ENCODE measurements at places on chromosomes 11 and 22.

DNA sequence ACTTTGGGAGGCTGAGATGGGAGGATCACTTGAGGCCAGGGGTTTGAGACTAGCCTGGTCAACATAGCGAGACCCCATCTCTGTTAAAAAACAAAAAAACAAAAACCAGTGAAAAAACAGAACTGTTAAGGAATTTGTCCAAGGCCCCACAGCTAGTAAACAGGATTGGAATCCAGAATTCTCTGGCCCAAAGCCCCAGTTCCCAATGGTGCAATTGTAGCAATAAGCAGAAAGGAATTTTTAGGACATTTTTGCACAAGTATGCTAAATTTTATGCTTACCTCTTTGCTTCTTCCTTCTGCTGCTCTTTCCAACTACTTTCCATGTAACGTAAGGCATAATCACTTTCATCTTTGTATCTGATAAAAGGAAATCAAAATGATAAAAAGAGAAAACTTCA lies 11.6 kb downstream of the MISFA start:
- DNase-seq: no peak

DNA sequence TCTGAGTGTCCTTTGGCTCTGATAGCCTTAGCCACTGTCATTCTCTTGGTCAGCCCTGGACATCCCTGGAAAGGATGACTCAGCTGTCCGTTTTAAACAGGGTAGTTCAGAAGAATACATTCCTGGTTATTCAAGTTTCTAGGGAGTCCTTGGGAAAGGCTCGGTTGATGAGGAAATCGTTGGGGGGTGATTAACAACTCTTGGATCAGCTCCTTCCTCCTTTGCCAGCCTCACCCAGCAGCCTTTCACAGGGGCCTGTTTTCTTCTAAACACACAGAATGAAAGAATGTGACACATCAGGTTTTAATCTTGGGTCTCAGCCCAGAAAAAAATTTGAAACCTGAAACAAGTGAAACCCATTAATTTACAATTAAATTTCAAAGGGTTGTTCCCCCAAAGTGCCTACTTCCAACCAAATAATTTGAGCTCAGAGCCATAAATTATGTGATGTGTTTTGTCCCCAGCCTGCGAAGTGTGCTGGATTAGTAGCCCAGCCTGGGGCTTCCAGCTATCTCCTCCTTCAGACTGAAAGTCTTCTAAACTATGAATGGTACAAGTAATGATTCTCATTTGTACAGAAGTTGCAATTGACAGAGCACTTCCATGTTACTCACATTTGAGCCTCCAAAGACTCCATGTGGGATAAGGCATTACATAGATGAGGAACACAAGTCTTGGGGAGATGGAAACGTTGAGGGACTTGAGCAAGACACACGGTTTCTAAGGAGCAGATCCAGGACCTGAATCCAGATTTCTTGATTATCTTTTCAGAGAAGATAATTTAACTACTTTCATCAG lies 19.3 kb upstream of the MRGPRX2 start:
- no peak for DNase-seq

DNA sequence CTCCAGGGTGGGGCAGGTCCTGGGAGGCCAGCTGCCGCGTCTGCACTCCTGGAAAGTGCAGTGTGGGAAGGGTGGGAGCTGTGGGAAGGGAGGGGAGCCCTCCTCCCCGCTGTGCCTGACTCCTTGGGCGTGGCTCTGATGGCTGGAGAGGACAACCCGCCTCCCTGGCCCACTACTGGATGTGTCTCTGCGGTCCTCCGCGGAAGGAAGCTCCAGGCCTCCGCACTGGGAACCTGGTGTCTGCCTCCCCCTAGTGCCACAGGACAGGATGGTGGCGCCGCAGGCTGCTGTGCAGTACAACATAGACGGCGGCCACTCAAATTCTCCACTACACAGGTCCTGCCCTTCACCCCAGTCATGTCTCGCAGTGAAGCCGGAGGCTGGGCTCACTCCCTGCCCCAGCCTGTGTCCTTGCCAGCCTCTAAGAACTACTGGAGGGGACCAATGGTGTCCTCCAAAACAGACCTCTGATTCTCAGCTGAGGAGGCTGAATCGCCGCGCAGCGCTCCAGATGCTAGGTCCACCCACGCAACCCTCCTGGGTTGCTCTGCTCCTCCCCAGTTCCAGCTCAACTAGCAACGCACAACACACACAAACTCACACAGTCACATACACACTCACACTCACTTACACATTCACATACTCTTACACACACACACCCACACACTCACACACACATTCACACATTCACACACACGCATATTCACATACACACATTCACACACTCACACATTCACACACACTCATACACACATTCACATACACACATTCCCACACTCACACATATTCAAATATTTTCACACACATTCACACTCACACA lies 12.4 kb upstream of the DSCAML1 start:
- peak; percentile 77 for DNase-seq

DNA sequence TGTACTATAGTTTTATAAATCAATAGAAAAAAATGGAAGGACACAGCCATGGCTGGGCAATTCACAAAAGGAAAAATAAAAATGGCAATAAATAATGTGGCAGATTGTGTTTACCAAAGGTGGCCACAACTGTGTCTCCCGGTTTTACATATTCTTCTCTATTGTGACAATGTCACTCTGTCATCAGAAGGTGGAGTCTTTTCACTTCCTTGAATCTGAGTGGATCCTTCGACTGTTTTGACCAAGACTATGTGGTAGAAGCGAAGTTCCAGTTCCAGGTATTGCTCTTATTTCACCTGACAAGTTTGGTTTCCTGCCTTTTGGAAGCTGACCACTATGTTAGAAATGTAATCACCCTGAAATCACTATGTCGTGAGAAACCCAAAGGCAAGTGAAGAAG lies 31.0 kb upstream of the HSD17B12 start:
- no peak for DNase-seq

DNA sequence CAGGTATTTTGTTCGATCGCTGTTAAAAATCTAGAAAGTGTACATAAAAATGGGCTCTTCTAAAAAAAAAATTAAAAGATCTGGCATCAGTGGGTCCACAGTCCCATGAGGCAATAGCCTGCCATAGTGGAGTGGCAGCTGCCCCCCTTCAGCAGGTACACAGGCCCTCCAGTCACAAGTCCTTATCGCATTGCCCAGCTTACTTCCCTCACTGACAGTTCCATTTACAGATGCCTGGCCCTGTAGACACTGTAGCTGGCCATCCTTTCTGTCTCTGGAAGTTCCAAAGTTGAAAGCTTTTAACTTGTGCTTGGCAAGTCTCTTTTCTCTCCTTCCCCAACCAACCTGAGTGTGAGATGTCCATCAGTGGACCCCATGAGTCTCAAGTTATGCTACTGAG lies 11.4 kb downstream of the ZNRF3 start:
- DNase-seq: no peak

DNA sequence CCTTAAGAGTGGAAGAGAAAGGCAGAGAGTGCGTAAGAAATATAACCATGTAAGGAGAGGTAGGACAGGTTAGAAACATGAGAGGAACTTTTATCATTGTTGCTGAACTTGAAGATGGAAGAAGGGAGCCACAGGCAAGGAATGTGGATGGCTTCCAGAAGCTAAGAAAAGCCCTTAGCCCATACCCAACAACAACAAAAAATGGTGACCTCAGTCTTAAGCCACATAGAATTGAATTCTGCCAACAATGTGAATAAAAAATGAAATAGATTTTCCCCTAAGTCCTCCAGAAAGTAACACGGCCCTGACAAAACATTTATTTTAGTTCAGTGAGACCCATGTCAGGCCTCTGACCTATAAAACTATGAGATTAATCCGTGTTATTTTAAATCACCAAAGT lies 767.3 kb downstream of the FAM181B start:
- DNase-seq: no peak

DNA sequence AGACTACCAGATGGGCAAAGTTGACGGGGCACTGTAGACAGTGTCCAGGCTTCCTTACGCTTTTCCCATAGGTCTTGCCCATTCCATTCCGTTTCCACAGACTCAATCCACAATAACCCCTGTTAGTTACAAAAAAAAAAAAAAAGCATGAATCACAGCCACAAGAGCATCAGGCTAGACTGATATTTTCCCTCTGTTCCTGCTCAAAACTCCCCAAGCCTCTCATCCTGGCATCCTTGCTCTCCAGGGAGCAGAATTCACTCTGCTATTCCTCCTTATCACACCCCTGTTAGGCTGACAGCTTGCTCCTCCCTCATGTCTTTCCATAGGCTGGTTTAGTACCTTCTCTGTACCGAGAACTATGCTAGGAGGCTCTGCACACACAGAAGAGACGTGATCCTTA lies 42.2 kb downstream of the TMEM123 start:
- no peak for DNase-seq

DNA sequence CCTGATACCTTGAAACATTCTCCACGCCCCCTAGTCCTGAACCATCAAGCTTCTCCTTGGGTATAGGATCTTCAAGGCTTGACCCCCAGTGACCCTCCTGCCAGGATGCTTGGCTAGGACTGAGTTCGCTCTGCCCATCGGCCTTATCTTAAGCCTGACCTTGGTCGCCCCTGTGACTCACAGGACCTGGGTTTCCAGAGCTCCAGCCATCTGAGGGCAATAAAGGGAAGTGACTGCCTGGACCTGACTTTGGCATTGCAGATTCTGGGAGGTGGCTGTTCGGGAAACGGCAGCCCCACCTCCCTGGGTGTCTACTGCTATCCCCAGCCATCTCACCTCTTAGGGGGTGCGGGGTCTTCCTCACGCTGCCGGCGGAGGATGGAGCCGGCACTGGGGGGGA lies 15.4 kb downstream of the CARD10 start:
- no peak for DNase-seq

DNA sequence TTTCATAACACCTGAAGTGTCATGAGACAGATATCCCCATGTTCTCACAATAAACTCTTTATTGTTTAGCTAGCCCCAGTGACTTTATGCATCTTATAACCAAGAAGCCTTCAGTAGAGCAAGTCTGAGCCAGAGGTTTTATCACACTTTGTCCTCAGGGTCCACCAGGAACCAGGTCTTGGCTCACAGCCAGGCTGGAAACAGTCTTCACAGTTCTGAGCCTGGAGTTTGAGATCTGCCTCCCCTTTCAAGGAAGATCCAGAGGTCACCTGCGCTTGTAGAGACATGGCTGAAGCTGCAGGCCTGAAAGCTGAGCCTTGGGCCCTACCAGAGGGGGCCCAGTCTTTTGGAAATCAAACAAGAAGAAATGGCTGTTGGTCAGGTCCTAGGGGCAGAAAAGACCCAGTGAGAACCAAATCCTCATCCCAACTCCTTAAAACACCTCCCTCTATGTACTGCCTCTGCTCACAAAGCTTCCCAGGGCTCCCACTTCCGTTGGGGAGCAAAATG lies 3.5 kb downstream of the RRP8 start:
- no peak for DNase-seq

GRCh38 chr11:46369458-46370152 lies 11.9 kb upstream of the MDK start:
- no peak for DNase-seq

DNA sequence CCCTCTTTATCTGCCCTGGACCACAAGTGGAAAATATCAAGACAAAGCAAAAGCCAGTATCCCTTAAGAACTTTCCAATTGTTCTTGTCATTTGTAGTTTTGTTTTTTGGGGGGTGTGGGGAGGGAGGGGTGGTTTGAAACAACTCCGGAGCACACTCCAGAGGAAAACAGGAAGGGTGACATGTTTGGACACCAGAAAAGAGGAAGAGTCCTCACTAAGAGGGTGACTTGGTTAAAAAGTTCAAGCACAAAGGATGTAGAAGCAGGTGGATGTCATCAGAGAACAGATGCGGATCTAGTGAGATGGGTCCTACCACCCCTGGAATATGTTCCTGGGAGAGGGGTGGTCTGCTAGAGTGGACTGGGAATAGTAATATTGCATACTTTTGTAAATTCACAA lies 25.8 kb downstream of the ADAMTS8 start:
- no peak for DNase-seq

GRCh38 chr11:17684550-17684949 lies 34.8 kb upstream of the MYOD1 start:
- DNase-seq: no peak

GRCh38 chr11:15613251-15613650 lies 498.5 kb downstream of the INSC start:
- DNase-seq: no peak

- no peak for DNase-seq
These were observed 607 bp downstream of the CCDC82 start for GRCh38 chr11:96388891-96389719.

- no peak for DNase-seq
These were observed 52.5 kb downstream of the NECTIN1 start for GRCh38 chr11:119676461-119677020.

GRCh38 chr11:44172966-44173365 lies 77.5 kb downstream of the EXT2 start:
- DNase-seq: no peak

- no peak for DNase-seq
These were observed 988 bp upstream of the FLI1 start for GRCh38 chr11:128692753-128693415.

GRCh38 chr11:2759228-2760195 lies 59.7 kb upstream of the KCNQ1OT1 start:
- no peak for DNase-seq

DNA sequence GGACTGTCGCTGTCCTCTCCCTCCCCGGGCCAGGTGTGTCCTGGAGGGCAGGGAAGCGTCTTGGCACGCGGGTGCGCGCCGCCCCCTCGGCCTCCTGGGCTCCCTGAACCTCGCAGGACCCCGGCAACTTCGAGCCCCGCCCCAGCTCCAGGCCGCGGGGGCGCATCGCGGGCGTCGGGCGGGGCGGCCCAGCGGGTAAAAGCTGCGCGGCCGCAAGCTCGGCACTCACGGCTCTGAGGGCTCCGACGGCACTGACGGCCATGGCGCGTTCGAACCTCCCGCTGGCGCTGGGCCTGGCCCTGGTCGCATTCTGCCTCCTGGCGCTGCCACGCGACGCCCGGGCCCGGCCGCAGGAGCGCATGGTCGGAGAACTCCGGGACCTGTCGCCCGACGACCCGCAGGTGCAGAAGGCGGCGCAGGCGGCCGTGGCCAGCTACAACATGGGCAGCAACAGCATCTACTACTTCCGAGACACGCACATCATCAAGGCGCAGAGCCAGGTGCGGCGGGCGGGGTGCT lies at the start of gene CST6:
CST6 (plus strand) TSS at position 224 of the 519 bp plus-strand sequence; CDS start at position 261, 37 bp downstream.
- DNase-seq: no peak

- DNase-seq: no peak
These were observed 31.9 kb downstream of the FLI1 start for GRCh38 chr11:128725630-128726319.

- no peak for DNase-seq
These were observed 4.8 kb upstream of the NOX4 start for GRCh38 chr11:89495951-89496350.

- no peak for DNase-seq
These were observed 51.6 kb downstream of the LGR4 start for GRCh38 chr11:27420722-27421572.

DNA sequence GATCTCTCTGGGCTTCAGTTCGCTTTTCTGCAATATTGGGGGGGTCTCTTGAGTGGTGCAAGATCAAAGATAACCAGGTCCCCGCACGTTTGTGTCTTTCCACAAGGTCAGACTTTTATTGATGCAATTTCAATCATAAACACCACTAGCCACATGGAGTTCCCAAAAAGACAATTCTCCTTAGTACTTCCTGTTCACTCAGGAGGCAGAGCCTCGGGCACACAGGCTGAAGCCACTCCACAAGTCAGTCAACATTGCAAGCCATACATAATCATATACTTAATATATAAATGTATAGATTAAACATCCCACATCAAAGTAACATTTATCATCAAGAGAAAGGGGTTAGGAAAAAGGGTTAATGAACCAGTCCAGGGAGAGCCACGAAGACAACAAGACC lies 12.0 kb downstream of the ST14 start:
- DNase-seq: no peak

GRCh38 chr22:22552630-22553029 lies 6.4 kb downstream of the PRAME start:
- DNase-seq: no peak

GRCh38 chr11:129323896-129324502 lies 51.6 kb upstream of the BARX2 start:
- DNase-seq: no peak

Measured in muscle of arm (tissue), 14 donors.